Right lobe of liver (tissue), 6 donors: ENCODE measurements at places on chromosomes 16 and 17. TPM values are rescaled to one million over a fixed set of nuclear protein-coding genes. Genes with fewer than 3 reads are reported as not detected.

DNA sequence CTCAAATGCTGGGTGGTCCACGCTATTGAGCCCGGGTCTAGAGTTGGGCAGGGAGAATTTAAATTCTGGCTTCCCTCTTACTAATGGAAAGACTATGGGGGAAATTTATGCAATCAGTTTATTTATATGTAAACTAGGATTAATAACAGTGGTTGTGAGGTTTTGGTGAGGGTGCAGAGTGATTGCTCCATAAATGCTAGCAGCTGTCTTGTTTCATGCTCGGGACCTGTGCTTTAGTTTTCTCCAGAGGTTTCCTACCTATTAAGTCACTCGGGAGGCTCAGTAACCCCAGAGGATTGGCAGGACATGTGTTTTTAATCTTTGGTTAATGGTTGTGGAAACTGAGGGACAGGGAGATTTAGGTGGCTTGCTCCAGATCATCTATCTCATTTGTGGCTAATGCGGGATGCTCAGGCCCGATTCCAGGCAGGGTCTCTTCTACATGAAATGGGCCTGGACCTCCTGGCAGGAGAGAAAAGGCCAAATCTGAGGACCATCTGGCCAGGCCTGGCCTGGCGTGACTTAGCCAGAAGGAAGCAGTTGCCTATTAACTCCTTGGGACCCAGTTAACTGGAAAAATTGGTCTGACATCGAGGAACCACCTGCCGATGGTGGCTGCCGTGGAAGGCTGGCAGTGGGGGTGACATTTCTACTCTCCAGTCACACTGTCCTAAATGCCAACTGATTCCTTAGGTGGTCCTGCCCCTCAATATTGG, 2.1 kb downstream of the PRCD start:
- H3K4me3 ChIP-seq, result no peak overlapping the region
- H3K27me3 ChIP-seq, result no peaks in the 10 kb centered on the region
- H3K36me3 ChIP-seq, result no peaks in the 10 kb centered on the region
- H3K4me1 ChIP-seq, result peaks cover 29% of the 10 kb centered on the region

DNA sequence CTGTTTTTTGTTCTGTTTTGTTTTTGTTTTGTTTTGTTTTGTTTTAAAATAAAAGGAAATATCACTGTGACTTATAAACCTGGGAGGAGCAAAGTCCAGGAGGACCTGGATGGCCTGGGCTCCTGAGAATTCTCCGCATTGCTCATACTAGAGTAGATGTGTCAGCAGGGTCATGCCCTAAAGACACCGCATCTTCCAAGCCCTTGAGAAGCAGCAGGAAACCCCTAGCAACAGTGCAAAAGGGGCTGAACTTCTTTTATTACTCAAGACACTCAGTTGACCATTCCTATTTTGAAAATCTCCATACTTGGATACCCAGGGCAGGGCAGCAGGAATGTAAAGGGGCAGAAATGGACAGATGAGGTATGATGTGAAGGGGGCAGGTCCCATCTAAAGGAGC, 51.8 kb downstream of the SYT17 start:
- no peaks in the 10 kb centered on the region for H3K27me3 ChIP-seq
- H3K27ac ChIP-seq, result no peak overlapping the region
- no peak overlapping the region for H3K4me3 ChIP-seq
- DNase-seq, result no peak
- H3K36me3 ChIP-seq, result peaks cover 4% of the 10 kb centered on the region

- no peak for DNase-seq
- no peak overlapping the region for H3K27ac ChIP-seq
- no peaks in the 10 kb centered on the region for H3K4me1 ChIP-seq
Measured at GRCh38 chr17:13027246-13027645, 9.4 kb upstream of the ELAC2 start.

The ADAP2 gene
- 5.4 TPM for total RNA-seq

- H3K36me3 ChIP-seq, result no peaks in the 10 kb centered on the region
- no peaks in the 10 kb centered on the region for H3K27me3 ChIP-seq
- no peaks in the 10 kb centered on the region for H3K4me1 ChIP-seq
- DNase-seq, result no peak
Measured at GRCh38 chr17:76542984-76543383, 3.1 kb downstream of the PRCD start.

DNA sequence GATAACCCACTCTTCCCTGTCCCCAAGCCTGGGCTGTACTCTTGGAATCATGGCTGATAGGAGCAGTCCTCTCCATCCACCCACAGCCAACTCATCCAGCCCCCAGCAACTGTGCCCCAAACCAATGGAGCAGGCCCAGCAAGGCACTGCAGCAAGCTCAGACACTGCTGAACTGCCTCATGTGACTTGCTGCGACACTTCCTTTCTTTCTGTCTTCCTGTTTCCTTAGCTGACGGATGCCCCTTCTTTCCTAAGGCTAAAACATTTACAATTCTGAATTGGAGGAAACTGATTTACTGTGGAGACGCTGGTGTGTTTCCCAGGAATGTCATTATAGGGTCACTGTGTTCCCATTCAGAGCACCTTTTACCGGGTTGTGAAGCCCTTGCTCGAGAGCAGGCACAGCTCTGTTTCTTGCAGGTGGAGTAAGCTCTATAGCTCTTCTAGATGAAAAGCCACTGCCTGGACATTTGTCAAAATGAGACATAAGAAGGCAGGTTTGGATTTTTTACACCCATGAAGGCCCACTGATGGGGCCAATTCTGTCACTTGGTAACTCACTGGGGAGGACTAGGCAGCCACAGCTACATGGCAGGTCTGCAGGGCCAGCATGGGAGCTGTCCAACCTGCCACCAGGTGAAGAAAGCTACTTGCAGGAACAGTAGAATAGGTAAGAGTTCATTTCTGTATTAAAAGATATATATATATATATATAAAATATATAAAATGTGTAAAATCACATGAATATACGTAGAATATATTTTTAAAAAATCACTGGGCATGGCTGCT, 27.4 kb downstream of the TMEM11 start:
- no peak overlapping the region for H3K27ac ChIP-seq
- H3K4me3 ChIP-seq, result no peak overlapping the region
- H3K27me3 ChIP-seq, result no peaks in the 10 kb centered on the region
- H3K4me1 ChIP-seq, result no peaks in the 10 kb centered on the region
- no peaks in the 10 kb centered on the region for H3K36me3 ChIP-seq
- no peak for DNase-seq

GRCh38 chr17:82152556-82153294, 54.7 kb upstream of the FASN start:
- no peaks in the 10 kb centered on the region for H3K27me3 ChIP-seq
- H3K4me1 ChIP-seq, result peaks cover 25% of the 10 kb centered on the region
- no peaks in the 10 kb centered on the region for H3K36me3 ChIP-seq
- DNase-seq, result peak; percentile 88
- no peak overlapping the region for H3K4me3 ChIP-seq
- peak overlapping the region; percentile 51 for H3K27ac ChIP-seq

DNA sequence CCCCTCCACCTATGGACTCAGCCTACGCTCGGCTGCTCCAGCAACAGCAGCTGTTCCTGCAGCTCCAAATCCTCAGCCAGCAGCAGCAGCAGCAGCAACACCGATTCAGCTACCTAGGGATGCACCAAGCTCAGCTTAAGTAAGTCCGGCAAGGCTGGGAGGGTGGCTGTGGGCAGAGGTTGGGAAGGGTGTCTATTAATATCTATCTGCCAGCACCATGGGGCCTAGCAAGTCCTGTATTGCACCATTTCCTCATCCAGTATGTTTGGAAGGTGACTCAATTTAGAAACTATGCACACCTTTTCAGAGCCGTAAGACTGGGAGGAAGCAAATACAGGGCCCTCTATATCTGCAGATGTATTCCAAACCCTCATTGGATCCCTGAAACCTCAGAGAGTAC, 45.0 kb upstream of the ARHGAP44 start:
- H3K27me3 ChIP-seq, result no peaks in the 10 kb centered on the region
- DNase-seq, result no peak
- H3K4me3 ChIP-seq, result no peak overlapping the region
- no peaks in the 10 kb centered on the region for H3K4me1 ChIP-seq

DNA sequence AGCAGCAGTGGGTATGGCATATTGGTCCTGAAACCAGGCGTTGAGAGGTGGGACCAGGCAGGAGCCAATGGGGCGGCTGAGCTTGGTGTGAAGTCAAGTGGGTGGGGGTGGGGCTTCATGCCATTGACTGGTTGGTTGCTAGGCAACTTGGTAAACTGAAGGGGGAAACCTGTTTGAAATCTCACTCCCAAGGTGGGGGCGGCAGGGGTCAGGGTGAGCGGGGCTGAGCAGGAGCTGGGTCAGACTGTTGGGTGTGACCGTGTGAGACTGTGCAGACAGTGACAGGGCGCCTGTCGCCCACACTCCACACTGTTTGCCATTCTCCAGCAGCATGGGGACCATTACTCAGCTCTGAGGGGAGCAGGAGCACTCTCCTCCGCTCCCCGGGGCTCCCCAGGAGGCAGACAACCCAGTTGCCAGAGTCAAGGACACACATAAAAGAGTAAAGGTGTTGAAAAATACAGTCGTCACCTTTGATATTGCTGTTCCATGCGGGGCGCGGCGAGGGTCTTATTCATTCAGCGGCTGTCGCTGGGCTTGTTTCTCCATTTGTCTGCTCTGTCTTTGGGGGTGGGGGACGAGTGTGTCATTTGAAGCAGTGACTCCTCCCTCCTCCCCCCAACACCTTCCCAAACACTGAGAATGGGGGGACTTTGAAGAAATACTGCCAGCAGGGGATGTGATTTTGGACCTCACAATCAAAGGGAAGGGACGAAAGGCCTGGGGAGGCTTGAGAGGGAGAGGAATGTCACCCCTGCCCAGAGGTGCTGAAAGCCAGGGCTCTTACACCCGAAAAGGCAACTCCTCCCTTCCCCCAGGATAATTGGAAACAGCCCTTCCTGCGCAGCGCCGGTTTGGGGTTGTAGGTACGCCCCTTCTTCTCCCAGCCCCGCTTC, 1.2 kb upstream of the EFNB3 start:
- no peak overlapping the region for H3K4me3 ChIP-seq
- H3K27me3 ChIP-seq, result no peaks in the 10 kb centered on the region
- H3K4me1 ChIP-seq, result no peaks in the 10 kb centered on the region
- no peaks in the 10 kb centered on the region for H3K36me3 ChIP-seq
- no peak for DNase-seq
- H3K27ac ChIP-seq, result no peak overlapping the region
